ENCODE measurements at places on chromosomes 2 and 18.

- DNase-seq, result no peak
These were observed 20.7 kb downstream of the ALPK2 start for GRCh38 chr18:58608216-58608615.

- DNase-seq, result no peak
These were observed 773.7 kb upstream of the RAB6C start for GRCh38 chr2:129205766-129206165.

DNA sequence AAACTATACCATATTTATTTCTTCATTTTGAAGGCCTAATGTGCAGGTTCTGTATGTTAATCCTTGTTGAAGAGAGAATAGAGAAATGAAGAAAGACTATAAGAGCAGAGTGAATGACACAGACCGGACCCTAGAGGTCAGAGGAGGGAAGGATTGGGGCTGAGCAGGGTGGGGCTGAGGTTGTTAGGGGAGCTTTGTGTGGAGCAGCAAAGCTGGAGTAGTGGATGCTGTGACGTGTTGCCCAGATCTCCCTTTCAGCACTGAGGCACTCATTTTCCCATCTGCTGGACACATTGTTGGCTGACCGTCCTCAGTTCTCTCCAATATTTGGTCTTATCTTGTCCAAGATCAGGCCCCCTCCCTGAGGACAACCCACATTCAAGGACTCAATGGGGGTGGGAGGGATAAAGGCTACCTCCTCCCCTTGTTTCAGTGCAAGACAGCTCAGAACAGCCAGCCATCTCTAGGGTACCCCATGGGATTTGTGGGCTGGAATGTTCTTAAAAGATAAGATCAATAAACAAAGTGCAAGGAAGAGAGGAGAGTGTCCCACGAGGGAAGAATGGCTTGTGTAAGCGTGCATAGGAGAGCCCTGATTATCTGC is 143.6 kb downstream of the TDRD15 start:
- no peak for DNase-seq

DNA sequence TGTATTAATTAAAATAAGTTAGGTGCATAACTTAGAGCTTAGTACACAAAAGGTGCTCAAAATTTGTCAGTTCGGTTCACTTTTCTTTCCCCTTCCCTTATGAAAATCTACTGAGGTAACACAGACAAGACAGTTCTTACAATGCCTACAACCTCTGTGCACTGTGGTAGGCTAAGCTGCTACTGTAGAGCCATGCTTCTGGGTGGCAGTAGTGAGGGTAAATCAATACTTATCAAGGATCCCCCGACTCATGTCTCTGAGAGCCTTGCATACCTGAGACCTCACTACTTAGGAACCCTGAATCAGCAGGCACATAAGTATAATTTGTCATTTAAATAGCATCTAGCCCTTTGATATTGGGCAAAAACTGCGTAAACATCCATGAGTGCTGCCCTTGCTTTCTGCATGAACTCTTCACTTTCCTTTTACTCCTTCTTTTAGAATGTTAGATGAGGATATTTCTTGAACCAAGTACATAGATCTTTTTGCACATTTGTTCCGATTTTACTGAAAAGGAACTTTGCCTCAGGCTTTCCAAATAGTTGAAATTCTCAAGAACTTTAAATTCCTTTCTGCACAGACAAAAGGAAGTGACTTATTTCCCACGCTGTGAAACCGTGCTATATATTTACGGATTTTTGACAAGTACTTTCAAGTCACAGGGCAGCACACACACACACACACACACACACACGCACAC is 234.4 kb downstream of the TRIB2 start:
- no peak for DNase-seq

DNA sequence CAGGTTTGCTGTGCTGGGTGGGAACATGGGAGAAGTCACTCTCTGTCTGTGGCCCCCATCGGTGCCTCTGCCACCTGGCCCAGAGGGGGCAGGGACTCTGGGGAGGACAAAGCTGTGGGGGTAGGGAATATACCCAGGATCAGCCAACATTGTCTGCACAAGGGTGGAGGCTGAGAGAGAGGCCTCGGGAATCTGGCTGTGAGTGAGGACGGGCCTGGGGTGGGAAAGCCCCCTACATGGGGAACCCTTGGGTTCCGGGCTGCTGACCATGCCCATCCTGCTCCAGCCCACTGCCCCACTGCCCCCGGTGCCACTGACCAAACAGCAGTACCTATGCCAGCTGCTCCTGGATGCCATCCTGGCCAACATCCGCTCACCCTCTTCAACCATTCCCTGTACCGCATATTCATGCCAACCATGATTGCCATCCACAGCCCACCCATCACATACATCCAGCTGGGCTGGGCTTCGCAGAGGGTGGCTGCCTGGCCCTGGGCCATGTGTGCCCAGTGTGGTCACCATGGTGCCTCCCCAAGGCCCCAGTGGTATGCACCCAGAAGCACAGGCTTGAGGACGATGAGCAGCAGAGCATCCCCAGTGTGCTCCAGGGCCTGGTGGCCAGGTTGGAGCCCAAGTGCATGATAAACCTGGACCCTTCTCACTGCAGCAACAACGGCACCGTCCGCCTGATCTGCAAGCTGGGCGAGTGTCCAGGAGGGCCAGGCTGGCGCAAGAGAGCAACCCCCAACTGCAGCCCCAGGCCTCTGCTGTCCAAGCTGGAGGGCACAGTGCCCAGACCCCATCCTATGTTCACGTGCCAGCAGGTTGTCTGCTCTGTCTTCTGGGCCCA is 6.9 kb upstream of the POTEF start:
- no peak for DNase-seq

- DNase-seq, result no peak
These were observed 23.8 kb downstream of the CD28 start for GRCh38 chr2:203730076-203730729.

DNA sequence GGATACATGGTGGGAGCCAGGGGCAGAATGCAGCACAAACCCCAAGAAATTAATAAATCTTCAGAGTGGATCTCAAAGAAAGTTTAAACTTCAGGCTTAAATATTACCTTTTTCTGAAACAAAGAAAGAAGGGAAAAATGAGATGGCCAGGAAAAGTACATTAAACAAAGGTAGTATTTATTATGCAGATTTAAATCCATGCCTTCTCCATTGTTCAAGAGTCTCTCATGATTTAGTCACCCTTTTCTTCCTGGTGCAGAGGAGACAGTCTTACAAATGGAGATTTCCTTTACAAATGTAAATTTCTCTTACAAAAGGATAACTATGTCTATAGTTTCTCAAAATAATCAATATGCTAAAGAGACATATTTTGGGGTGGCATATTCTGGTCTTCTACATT is 33.4 kb upstream of the PPM1B start:
- DNase-seq, result no peak

DNA sequence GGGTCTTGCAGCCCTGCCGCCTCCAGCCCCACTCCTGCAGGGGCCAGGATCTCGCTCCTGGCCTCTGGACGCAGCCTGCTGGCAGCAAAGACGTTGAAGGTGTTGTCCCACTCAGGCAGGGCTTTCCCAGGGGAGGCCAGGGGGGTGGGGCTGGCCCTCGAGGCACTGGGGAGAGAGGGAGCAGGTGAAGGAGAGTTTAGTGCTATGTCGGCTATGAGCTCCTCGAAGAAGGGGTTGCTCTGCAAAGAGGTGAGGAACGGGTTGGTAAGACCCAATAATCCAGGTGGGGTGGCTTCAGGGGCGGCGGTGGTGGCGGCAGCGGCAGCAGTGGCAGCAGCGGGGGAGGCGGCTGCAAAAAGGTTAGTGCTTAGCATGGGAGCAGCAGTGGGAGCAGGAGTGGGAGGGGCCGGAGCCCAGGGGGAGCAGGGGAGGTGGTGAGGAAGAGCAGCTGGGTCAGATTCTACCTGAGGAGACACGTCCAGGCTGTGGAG is 9.7 kb upstream of the SFXN5 start:
- no peak for DNase-seq

GRCh38 chr2:3040496-3041140 is 337.0 kb downstream of the EIPR1 start:
- DNase-seq, result no peak

- no peak for DNase-seq
These were observed 1.4 kb downstream of the KCNS3 start for GRCh38 chr2:17879913-17880274.

DNA sequence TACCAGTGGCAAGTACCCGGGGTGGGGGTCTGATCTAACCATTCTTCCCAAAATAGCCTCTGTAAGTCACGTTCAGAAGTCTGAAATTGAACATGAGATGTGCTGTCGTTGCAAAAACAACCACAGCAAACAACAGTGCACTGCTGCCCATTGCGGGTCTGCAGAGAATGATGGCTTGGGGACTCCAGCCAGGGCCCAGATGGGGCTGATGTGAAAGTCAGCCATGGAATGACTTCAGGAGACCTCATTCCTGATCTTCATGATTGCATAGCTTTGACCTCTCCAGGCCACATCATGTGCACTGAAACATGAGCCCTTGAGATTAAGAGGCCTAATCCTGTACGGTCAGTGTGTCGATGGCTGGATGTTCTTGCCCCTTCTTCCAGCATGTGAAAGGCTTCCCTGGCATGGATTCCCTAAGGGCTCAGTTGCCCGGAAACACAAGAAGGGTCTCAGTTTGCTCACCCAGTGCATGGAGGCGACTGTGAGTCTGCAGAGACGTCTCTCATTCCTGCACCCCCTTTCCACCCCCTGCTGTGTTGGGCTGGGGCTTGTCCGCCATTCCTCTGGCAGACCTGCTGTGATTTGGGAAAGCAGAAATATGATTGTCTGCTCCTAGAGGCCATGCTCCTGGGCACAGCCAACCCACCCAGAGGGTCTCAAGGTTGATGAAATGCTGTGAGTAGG is 191.6 kb downstream of the SEPTIN10 start:
- DNase-seq, result no peak

- no peak for DNase-seq
These were observed 562.9 kb downstream of the ARHGAP15 start for GRCh38 chr2:143692162-143692561.

DNA sequence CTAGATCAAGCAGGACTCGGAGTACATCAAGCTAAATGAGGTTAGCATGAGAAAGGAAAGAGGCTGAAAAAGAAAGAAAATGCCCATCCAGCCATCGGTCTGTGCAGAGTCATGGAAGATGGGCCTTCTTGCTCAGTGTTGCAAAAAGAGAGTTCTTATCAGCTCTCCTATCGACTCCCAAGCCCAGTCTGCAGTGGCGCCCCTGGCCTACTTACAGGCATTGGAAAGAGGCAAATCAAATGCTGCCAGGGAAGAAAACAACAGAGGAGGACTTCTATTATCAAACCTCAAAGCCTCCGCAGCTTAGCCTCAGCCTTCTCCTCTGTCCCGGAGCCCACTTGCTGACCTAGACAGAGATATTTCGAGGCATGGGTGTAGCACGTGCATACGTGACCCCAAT is 66.0 kb downstream of the CDH2 start:
- DNase-seq, result no peak

- DNase-seq, result no peak
These were observed 70.7 kb downstream of the NDUFA10 start for GRCh38 chr2:239954166-239955086.
